Stomach (tissue), 19 donors: ENCODE measurements at places on chromosomes 11 and 22.
A peak's percentile ranks its signal among the peaks of the same experiment; 100 is the strongest.

DNA sequence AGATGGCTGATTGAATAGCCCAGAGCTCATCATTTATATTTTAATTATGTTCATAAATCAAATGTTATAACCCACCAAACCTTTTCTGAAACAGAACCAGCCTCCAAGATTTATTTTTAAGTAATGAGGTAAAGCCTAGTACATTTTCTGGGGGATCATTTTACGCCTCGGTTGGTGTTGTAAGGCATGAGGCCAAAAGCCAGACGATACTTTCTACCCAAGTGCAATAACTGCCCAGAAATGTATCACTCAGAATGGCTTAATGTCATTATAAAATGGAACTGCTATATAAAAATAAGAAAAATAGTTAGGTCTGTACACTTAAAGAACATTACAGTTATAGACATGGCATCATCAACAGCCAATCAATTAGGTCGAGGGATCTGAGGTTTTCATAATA lies 283.3 kb downstream of the CADM1 start:
- no peak for DNase-seq

GRCh38 chr22:45946805-45947600 lies 30.0 kb downstream of the WNT7B start:
- no peak for DNase-seq

- DNase-seq: no peak
Observed at GRCh38 chr11:84566671-84567070, 1060.5 kb downstream of the DLG2 start.

GRCh38 chr11:16191212-16191867 lies 165.0 kb downstream of the SOX6 start:
- no peak for DNase-seq

GRCh38 chr22:42294034-42294985 lies 23.9 kb upstream of the TCF20 start:
- DNase-seq: peak; percentile 38

GRCh38 chr11:108863528-108863927 lies 198.7 kb downstream of the DDX10 start:
- DNase-seq: no peak

GRCh38 chr11:87035976-87036583 lies 1.7 kb upstream of the TMEM135 start:
- DNase-seq: no peak

DNA sequence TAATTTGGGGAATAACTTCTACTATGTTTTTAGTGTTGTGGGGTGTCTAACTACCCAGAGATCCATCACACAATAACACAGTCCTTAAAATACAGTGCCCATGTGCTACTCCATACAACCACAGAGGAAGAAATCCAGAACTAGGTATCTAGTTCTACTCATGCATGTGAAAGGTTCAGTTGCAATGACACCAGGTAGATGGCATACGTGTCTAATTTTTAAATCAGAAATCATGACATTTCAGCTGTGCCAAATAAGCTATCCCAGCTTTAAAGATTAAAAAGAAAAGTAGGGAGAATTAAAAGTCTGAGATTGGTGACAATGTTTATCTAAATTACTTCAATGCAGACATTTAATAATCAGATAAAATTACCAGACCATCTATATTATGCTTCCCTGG lies 122.2 kb downstream of the CD44 start:
- no peak for DNase-seq

GRCh38 chr22:31621507-31622124 lies 40.4 kb downstream of the PISD start:
- no peak for DNase-seq

DNA sequence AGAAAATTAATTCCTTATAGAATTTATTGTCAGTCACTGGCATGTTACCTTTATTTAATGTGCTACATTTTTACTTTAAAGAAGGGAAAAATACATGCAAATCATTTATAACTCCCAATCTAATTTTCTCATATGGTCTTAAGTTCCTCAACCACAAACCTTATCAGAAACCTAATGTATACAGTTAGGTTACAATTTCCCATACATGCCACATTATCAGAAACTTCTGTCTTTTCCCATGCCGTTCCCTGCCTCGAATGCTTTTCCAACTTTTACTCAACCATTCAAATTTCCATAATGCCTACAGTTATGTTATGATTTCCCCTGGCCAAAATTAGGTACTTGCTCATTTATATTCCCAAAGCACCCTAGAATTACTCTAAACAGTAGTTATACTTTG lies 13.5 kb downstream of the RSF1 start:
- no peak for DNase-seq

GRCh38 chr11:3218483-3219280 lies at the start of gene MRGPRG:
TSS of gene MRGPRG (minus strand) at chr11:3218813. CDS start at chr11:3218813, 0 bp downstream.
- no peak for DNase-seq

GRCh38 chr11:77146261-77147035 lies 18.4 kb downstream of the MYO7A start:
- DNase-seq: no peak

DNA sequence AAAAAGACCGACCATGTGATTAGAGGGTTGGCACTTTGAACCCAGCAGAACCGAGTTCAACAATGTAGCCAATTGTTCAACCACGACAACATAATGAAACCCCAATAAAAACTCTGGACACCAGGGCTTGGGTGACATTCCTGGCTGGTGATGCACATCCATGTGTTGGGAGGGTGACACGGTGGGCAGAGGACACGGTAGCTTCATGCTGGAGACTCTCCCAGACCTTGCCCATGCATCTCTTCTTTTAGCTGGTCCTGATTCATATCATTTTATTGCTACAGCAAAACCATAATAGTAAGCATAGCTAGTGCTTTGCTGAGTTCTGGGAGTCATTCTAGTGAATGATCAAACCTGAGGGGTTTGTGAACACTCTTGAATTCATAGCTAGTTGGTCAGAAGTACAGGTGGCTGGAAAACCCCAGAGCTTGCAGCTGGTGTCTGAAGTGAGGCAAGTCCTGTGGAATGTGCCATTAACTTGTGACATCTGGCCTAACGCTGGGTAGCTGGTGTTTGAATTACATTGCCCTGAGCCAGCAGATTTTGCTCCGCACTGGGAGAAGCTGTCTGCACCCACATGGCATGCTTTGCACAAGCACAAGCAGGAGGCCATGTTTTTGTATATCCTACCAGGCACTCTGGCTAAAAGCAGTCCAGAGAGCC lies 14.0 kb downstream of the RPUSD4 start:
- DNase-seq: no peak

GRCh38 chr11:61516191-61516590 lies 7.6 kb downstream of the LRRC10B start:
- no peak for DNase-seq

DNA sequence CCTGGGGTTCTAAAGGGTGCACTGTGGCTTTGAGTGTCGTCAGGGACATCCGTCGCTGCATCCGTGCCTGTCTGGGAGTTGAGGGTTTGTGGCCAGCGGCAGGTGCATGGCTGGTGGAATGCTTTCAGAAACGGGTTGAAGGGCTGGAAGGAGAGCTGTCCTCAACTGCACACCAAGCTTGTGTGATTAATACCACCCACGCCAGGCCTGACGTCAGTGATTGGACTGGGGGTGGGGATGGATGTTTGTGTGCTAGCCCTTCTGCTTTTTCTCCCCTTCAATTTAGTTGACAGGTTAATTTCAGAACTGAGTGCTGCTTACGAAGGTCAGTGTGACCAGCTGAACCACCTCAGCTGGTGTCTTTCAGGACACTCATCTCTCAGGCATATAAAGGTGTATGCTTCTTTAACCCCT lies 3.2 kb upstream of the GAB2 start:
- peak; percentile 78 for DNase-seq

DNA sequence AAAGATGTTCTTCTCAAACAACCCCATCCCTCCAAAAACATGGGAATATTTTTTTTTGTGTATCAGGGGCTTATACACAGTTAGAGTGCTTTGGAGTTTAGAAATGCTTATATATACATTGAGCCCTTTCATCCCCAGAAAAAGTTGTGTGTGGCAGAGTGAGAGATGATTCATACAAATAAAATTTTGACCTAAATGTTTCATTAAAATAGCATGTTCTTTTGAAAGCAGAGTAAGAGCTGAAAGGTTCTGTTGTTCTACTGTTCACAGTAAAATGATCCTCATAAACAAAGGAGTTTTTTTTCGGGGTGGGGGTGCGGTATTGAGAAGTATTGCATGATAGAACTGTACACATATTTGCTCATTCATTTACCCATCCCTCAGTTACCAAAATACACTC lies 512.4 kb downstream of the DLG2 start:
- DNase-seq: no peak

GRCh38 chr11:75497788-75498409 lies 27.8 kb downstream of the GDPD5 start:
- no peak for DNase-seq

DNA sequence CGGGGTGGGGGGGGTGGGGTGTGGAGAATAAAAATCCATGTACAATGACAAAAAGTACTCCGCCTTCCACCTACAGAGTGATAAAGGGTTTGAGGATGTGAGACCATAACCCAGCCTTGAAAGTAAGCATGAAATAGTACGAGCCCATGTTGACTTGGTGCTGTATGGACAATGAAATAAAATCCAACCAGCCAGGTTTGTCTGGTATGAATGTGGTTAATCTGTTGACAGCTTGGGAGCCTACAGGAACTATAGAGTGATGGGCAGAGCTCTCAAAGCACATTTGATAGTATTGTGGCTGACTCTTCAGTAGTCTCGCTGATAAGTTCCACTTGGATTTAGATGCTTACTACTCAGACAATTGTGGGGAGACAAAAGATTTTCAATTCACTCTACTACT lies 48.8 kb upstream of the CD44 start:
- DNase-seq: no peak

GRCh38 chr11:114307524-114308203 lies 11.5 kb downstream of the NNMT start:
- peak; percentile 33 for DNase-seq

DNA sequence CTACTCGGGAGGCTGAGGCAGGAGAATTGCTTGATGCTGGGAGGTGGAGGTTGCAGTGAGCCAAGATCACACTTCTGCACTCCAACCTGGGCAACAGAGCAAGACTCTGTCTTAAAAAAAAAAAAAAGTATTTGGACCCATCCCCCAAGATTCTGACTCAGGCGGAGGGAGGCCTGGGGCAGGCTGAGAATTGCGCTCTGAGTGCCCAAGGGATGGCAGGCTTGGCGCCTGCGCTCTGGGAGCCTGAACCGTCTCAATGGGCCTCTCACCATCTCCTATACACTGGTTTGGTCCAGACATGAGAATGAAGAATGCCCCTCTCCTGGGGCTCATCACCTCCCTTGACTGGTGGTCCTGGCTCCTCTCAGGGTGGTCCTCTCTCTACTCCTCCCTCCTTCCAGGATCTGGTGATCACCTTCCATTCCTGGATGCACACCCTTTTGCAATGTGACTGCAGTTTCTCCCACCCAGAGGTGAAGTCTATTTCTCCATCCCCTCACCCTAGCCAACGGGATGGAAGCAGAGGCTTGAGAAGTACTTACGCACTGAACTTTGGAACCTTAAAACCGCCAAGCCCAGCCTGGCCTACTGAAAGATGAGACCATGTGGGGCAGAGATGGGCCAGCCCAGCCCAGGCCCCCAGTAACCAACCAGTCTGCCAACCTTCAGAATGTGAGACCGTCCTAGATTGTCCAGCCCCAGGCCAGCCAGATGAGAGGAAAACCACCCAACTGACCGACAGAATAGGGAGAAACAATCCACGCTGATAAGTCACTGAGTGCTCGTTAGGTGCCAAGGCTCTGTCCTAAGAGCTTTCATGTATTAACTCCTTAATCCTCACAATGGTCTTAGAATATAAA lies 4.9 kb downstream of the POLR3H start:
- DNase-seq: no peak

GRCh38 chr22:33167998-33168790 lies 110.0 kb upstream of the SYN3 start:
- no peak for DNase-seq

GRCh38 chr22:28268171-28268570 lies 349.1 kb upstream of the PITPNB start:
- DNase-seq: no peak

- DNase-seq: no peak
Observed at GRCh38 chr11:39443424-39444022, 2015.9 kb downstream of the LRRC4C start.

DNA sequence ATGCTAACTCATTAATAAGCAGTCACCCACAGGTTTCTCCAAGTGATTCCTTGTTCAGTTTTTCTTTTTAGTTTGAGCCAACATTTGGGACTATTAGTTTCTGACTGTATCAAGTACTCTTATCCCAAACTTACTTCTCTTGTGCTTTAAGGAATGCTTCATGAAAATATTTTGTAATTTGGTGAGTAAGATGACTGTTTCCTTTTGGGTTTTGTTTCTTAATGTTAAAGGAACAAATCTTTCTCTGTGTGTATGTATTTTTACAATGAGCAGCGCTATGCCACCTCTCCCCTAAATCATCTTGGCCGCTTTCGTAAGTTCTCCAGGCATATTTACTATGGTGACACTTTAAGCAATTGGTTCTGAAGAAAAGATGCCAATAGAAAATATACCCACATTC lies 72.4 kb downstream of the LDLRAD3 start:
- no peak for DNase-seq

DNA sequence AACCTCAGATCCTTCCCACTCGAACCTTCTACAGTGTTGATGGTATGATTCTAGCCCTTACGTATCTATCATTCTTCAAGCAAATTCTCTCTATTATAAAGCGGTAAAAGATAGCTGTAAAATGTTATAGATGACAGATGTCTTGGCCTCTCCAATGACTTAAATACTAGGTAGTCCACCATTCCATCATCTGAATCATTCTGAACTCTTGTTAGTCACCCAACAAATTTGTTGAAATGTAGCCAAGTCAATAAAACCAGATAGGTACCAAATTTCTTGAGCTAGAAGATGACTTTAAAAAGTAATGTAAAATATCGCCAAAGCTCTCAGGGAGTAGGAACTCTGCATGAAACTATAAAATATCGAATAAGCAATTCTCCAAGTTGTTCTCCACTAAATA lies 32.6 kb upstream of the PICALM start:
- no peak for DNase-seq

DNA sequence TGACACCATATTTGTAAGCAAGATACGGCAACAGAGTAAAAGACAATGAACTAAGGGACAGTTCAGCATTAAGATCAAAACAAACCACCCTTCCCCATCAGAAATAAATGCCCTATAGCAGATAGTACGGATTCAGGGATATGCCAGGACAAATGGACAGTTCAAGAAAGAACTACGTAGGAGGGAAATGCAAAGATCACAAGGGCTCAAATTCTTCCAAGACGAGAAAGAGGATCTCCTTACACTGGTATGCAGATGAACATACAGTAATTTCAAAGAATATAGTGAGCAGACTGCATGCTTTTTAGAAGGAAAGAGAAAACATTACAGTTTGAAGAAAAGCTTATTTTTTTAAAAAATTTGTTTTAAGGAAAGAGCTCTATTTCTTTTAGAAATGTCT lies 124.7 kb upstream of the APOA1 start:
- DNase-seq: no peak

DNA sequence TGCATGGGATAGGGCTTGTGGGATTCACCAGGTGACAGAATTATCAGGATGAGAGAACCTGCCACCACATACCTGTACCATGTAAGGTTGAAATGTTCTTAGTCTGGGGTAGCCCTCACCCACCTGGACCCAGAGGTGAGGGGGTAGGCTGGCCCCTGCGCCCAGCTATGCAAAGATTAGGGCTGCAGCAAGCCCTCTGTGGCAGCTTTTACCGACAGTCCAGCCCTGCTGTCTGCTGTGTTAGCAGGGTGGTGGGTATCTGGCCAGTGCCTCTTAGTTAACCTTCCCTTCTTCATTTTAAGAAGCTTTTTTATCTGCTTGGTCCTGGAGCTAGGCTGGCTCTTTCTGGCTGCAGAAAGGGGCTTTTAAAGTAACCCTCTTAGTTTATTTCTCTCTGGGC lies 13.9 kb downstream of the INSC start:
- no peak for DNase-seq

GRCh38 chr11:85685125-85685819 lies 723 bp downstream of the CCDC89 start:
- DNase-seq: peak; percentile 85
